ENCODE measurements at places on chromosomes 11 and 22.

- DNase-seq: no peak
Observed at GRCh38 chr11:22477312-22477711, 139.1 kb downstream of the SLC17A6 start.

- DNase-seq: no peak
Observed at GRCh38 chr11:121368364-121369240, 76.0 kb downstream of the SC5D start.

- no peak for DNase-seq
Observed at GRCh38 chr22:36617694-36618522, 85.6 kb downstream of the CACNG2 start.

- DNase-seq: no peak
Observed at GRCh38 chr22:43395086-43395695, 16.6 kb upstream of the MPPED1 start.

Measured in SK-MEL-5 (cell line).